ENCODE measurements at places on chromosomes 1 and 21. TPM values are rescaled to one million over a fixed set of nuclear protein-coding genes. Genes with fewer than 3 reads are reported as not detected.
A peak's percentile ranks its signal among the peaks of the same experiment; 100 is the strongest.

Gene SLC35A3
- 21.5 TPM for total RNA-seq

- no peak for DNase-seq
Measured at GRCh38 chr1:13828454-13829151, 128.6 kb downstream of the PRDM2 start.

Gene PIGR
- 0.33 TPM for total RNA-seq

Gene CFHR1
- 0.83 TPM for total RNA-seq

DNA sequence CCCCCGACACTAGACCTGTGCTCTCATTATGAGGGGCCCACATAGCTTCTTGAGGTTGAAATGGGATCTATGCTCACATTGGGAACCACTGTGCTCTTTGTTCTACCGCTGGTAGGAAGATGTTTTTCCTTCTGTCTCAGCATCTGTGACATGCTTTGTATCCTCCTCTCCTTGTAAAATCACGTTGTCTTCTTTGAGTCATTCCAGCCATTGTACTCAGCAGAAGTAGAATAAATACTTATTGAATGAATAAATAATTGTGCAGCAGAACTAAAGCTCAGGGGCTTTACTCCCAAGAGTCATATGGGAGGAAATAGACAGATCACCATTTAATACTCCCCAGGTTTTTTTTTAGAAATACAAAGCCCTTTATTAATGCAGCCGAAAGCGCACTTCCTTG, 66.3 kb upstream of the EDEM3 start:
- no peak for DNase-seq

GRCh38 chr1:75174031-75174760, 40.0 kb downstream of the LHX8 start:
- DNase-seq: no peak

GRCh38 chr1:33119532-33120217, 38.7 kb downstream of the AZIN2 start:
- DNase-seq: no peak

DNA sequence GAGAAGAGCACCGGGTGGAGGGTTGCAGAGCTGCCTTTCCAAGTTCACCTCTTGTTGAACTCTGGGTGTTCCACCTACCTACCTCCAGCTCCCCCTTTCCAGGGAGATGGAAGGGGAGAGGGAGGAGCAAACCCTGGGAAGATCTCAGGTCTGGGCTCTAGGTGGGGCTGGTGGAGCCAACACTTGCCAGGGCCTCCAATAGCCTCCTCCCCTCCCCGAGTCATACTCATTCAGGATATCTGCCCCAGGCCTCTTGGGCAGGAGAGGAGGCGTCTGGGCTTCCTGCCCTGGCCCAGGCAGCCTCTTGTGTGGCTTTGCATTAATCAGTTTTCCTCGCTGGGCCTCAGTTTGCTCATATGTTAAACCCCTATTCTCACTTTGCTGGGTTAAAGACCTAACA, 13.4 kb downstream of the RAP1GAP start:
- peak; percentile 67 for DNase-seq

Gene HENMT1
- total RNA-seq: 24.1 TPM
